ENCODE measurements at places on chromosomes 11 and 22.

GRCh38 chr11:79342236-79342635 is 98.6 kb downstream of the TENM4 start:
- DNase-seq: no peak

DNA sequence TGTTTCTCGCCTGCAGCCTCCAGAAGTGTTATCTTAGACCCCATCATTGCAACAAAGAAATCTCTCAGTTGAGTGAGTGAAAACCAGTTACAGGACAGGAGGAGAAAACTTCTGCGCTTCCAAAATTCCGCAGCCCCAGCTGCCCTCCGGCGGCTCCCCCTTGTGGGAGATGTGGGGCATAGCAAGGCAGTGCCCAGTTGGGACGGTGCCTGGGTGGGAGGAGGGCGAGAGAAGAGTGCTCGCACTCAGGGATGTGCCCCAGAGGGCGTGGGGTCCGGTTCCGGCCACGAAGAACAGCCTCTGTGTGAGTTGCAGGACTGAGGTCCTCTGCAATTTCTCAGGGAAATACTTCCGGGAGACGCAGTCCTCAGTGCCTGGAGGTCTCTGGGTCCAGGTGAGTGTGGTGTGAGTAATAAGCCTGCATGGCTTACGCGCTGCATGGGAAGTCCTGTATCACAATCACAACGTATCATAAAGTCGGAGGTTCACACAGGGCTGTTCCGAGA is 87.0 kb upstream of the BLID start:
- DNase-seq: no peak

DNA sequence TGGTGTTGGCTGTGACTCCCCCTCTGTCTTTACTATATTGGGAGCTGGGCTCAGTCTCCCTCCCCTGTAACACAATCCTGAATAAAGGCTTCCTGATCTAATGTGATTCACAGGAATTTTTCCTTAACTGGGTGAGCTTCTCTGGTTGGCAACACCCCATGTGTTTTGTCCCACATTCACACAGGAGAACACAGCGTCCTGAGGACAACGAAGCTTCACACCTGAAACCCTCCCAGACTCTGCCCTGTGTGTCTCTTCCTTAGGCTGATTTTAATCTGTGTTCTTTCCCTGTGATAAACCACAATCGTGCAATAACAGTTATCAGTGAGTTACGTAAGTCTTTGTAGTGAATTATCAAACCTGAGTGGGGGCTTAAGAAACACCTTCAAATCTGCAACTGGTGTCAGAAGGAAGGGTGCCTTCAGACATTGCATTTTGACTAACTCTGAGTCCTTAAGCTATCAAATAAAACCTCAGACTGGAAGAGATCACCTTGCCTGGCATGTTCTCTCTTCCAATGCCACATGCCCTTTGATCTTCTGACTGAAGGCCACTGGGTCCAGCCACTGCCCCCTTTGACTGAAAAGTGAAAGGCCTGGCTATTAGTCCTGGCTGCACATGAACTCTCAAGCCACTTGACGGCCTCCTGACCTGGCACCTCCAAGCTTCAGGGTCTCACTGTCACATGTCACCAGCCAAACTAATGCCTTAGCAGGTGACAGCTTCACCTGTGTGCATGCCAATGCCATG is 17.3 kb downstream of the APOL3 start:
- no peak for DNase-seq

GRCh38 chr11:122754553-122755322 is 83.6 kb upstream of the CRTAM start:
- no peak for DNase-seq

- DNase-seq: no peak
Measured at GRCh38 chr22:42932197-42932519, 75.1 kb upstream of the ARFGAP3 start.

DNA sequence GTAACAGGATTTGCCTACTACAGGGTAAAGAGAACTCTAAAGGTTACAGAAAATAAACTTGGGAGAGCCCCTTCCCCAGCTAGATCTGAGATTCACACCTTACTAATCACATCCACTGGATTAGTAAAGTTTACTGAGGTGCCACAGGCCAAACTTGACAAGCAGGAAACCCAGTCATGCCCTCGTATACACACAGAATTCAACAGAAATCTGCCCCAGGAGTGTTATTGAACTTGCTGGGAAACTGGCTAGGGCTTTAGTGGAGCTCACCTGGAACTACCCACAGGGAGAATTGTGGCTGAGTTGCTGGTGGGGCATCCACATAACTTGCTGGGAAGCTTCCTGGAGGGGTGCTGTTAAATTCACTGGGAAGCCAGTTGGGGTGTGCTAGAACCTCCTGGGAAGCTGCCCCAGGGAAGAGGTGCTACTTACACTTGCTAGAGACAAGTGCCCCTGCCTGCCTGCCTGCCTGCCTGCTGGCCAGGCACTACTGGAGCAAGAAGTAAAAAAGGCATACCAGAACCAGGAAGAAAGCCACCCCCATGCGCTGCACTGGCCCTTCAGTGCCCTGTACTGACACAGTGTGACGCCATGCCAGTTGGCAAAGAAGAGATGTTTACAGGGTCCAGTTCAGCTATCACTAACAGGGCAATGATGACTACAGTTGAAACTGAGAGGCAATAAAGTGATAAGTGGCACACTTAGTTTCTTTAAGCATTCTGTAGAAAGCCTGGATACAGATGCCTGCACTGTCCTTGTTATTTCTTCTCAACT is 106.5 kb downstream of the ALX4 start:
- DNase-seq: no peak

- no peak for DNase-seq
Measured at GRCh38 chr11:33116535-33116934, 44.7 kb downstream of the CSTF3 start.

DNA sequence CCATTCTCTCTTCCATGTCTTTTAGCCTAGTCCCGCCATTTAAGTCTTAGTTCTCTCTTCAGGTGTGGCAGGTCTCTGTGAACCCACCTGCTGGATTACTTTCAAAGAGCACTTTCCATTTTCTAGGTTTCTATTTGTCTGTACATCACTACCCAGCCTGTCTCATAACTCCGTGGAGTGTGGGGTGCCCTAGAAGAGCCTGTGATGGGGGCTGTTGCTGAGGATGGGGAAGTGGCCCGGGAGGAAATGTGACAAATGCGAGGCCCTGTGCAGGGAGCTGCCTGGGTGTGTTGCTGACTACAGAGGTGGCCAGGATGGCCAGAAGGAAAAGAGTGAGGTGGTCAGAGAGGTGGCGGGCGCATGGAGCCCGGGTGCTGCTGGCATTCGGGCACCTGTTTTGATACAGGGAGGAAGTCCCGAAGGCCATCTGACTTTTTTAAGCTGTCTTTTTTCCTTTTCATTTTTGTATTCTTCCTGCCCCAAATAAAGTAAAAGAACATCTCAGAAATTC is 10.7 kb downstream of the DGCR8 start:
- no peak for DNase-seq

DNA sequence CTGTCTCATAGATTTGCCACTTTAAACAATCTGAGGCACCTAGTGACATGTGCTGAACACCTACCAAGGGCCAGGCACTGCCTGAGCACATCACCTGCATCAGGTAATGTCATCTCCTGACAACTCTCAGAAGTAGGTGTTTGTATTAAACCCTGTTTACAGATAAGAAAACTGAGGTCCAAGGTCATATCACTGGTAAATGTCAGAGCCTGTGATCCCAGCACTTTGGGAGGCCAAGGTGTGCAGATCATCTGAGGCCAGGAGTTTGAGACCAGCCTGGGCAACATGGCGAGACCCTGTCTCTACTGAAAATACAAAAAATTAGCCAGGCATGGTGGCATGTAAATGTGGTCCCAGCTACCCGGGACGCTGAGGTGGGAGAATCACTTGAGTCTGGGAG is 39.1 kb upstream of the ACCSL start:
- DNase-seq: no peak

GRCh38 chr11:64266339-64266738 is 15.0 kb downstream of the PLCB3 start:
- no peak for DNase-seq

DNA sequence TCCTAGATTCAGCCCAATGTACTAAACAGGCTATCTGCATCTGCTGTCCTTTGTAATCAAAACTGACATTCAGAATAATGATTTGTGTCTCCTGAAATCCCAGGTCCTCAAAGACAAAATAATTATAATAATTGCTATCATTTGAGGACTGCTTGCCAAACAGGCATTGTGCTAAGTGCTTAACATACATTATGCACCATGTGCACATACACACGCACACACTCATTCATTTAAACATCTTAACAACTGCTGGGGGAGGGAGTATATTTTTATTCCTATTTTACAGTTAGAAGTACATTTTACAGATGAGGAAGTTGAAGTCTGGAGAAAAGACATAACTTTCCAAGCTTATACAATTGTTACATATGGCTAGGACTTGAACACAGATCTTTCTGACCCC is 308.0 kb upstream of the ZC3H12C start:
- no peak for DNase-seq

- no peak for DNase-seq
Measured at GRCh38 chr11:60767388-60767811, 10.7 kb downstream of the MS4A15 start.

- DNase-seq: no peak
Measured at GRCh38 chr11:46590740-46591605, 2.9 kb downstream of the AMBRA1 start.

DNA sequence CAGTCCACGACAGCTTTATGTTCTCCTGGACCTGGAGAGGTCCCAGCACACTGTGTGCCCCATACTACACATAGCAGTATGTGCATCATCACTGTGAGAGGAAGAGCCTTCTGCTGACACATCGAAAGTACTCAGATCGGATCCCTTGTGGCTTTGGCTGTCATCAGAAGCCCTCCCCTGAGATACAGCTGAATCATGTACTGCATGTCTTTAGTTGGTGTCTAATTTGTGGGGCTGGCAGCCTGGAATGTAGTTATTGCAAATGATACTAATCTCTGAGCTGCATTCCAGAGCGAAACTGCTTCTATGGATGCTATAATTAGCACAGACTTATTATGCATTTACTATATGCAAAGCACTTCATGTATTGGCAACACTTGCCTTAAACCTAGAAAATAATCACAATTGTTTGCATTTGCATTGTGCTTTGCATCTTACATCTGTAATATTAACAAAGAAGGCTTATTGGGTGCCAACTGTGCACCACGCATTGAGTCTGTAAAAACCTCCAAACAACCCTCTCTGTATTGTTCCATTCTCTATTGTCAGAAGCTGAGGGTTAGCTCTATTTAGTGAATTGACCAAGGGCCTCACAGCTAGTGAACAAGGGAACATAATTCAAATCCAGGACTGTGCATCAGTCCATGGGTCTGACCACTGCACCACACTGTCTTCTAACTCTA is 89.2 kb upstream of the CRTAM start:
- peak; percentile 90 for DNase-seq

DNA sequence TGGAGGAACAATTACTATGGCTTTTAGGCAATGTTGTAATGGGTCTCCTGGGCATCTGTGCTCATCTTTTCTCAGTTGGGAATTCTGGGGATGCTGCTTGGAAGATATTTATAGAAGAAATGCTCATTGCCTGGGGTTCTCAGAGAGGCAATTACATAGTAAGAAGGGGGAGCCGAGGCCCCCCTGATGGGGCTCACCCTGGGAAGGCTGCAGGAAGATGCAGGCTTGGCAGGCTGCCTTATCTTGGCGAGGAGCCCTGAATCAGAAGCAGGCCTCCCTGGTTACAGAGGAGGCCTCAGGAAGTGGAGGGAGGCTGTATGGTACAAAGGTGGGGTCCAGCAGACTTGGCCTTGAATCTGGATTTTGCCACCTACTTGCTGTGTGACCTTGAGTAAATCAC is 60.6 kb upstream of the CRYBB3 start:
- no peak for DNase-seq

DNA sequence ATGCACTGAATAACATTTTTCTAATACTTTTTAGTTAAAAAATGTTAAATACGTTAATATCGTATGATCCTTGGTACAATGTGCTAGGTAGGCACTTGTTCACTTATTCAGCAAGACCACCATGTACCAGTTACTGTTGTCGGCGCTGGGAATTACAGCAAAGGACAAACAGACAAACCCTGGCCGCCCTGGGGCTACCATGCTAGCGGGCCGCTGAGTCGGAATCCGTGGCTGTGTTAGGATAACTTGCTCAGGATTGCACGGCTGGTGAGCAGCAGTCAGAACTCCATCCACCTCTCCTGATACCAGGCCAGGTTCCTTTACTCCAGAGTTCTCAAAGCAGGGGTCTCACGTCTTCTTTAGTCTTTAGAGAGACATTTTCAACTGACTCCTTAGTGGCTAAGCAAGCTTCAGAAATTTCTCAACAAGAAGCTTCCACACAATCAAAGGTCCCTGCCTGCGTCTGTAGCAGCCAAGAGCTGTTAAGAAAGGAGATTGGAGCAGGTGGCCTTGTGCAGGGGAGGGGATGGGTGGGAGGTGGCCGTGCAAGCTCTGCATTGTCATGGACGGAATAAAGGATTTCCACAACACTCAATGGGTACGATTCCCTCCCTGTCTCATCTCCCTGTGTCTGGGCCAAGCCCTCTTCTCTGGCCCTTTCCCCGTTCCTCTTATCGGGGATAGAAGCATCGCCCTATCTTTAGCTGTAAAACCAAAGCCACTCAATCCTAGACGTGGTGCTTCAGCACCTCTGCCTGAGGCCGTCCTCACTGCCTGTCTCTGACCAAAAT is 39.8 kb upstream of the NNMT start:
- DNase-seq: no peak

GRCh38 chr22:32699001-32699582 is 102.4 kb upstream of the TIMP3 start:
- no peak for DNase-seq

GRCh38 chr11:88174709-88175568 is at the start of gene RAB38:
Gene RAB38, minus strand, starts transcription at chr11:88175443. Its CDS starts 59 bp downstream, at chr11:88175384.
- DNase-seq: peak; percentile 9

DNA sequence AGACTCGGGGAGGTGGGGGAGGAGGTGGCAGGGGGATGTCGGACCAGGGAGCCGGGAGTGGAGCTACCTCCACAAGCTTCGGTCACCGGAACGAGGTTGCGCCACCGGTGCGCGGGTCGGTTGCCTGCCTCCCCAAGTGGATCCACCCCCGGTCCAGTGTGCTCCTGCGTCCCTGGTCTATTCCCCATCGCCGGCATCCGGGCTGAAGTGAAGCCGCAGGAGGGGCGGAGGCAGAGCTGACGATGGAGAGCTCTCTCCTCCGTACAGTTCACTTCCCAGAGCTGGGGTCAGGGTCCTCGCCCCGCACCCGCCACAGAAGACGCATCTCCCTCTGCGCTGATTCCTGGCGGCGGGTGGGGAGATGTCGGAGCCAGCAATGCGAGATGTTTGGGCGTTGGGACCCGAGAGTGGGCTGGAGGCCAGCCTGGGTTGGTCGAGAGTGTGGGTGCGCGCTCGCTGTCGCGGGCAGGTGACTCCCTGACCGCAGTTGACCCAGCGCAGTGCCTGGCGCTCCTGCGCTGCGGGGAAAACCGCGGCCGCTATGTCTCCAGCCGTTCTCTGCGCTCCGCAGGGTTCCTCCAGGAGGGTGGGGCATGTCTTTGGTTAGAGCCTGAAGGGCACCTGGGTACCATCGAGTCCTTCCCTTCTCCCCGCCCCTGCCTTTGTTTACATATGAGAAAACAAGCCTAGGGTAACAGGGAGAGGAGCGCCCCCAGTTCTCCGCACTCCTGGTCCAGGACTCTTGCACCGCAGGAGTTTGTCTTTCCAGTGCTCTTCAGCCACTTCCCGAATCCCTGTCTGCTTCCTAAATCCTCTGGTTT is 1.7 kb downstream of the C11orf96 start:
- no peak for DNase-seq

- DNase-seq: no peak
Measured at GRCh38 chr11:113240389-113240788, 74.0 kb upstream of the TTC12 start.

All from non-pigmented ciliary epithelial cell (primary cell).